NCI-H1436 (cell line): ENCODE measurements at places on chromosomes 13 and 19.

DNA sequence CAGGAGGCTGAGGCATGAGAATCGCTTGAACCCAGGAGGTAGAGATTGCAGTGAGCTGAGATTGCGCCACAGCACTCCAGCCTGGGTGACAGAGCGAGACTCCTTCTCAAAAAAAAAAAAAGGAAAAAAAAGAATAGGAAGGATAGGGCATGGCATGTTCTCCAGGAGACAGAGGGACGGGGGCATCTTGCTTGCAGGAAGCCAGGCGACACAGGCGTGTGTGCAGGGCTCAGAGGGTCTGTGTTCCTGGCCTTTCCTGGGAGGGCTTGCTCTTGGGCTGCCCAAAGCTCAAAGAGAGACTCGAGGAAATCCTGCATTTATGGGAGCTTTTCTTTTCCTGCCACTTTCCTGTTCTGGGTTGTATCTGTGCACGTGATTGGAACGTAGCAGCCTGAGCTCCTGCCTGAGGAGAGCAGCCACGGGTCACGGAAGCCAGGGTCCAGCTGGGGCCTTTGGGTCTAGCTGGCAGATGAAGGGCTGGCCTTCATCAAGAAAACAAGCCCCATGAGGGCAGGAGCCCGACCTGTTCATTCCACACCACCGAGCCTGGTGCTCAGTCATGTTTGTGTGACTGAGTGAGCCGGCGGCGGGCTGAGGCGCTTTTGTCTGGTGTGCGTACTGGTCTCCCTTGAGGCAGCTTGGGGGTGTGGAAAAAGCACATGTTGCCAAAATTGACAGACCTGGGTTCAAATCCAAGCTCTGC, 44.5 kb downstream of the CAPN12 start:
- DNase-seq = no peak

DNA sequence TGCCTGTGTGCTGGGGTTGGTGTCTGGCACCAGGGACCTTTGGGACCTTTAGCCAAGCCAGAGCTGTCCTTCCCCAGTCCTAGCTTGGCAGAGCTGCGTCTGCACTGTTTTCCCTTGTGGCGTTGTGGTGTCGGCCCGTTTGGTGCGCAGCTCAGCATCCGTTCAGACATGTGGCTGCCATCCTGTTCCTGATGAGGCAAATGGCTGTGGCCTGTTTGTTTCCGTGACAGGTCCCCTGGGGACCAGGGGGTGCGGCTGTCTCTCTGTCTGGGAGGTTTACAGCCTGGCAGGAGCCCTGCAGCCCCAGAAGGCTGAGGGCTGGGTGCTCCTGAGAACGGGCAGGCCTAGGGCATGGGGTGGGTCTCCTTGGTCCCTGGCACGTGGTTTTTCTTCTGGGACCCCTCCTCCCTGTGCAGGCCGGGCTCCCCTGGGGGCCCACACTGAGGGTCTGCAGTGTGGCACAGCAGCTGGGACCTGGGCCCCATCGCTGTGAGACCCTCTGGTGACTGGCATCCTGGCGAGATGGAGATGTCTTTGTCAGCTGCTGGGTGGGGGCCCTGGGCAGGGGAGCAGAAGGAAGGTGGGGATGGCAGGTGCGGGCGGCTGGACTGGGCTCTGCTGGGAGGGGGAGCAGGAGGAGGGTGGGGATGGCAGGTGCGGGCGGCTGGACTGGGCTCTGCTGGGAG, 4.0 kb downstream of the SPPL2B start:
- peak; percentile 82 for DNase-seq

DNA sequence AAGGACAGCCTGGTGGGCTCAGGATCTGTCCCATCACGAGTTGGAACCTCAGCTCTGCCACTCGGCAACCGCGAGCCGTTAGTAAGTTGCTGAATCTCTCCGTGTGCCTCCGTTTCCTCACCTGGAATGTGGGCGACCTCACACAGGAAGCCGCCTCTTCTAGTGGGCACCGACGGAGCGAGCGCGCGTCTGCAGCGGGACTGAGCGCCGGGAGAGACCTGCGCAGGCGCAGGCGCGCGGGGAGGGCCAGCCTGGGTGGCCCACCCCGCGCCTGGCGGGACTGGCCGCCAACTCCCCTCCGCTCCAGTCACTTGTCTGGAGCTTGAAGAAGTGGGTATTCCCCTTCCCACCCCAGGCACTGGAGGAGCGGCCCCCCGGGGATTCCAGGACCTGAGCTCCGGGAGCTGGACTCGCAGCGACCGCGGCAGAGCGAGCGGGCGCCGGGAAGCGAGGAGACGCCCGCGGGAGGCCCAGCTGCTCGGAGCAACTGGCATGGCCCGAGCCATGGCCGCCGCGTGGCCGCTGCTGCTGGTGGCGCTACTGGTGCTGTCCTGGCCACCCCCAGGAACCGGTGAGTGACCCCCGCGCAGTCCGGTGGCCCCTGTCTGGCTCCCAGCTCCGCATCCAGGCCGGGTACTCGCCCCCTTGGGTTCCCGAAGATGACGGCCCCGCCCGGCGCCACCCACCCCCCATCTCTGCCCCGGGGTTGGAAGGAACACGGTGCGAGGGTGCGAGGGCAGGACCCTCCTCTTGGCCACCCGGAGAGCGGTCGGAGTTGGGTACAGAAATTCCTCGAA, at the start of gene PVR:
Gene PVR (plus strand): TSS at position 306 of the 797 bp plus-strand sequence. CDS start 187 bp downstream, at position 493.
- peak; percentile 58 for DNase-seq

DNA sequence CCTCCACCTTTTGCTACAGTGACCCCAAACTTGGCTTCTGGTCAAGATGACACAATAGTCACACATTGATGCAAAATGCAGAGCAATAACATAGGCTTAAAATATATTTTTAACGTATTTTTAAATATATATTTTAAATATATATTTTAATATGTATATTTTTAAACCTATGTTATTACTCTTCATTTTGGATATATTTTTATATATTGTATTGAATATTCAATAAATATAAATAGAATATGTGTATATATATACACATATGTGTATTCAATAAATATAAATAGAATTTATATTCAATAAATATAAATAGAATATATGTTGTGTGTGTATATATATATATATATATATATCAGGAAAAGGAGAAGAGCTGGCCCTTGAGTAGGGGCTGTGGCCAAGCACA, 115.6 kb downstream of the POU4F1 start:
- no peak for DNase-seq

DNA sequence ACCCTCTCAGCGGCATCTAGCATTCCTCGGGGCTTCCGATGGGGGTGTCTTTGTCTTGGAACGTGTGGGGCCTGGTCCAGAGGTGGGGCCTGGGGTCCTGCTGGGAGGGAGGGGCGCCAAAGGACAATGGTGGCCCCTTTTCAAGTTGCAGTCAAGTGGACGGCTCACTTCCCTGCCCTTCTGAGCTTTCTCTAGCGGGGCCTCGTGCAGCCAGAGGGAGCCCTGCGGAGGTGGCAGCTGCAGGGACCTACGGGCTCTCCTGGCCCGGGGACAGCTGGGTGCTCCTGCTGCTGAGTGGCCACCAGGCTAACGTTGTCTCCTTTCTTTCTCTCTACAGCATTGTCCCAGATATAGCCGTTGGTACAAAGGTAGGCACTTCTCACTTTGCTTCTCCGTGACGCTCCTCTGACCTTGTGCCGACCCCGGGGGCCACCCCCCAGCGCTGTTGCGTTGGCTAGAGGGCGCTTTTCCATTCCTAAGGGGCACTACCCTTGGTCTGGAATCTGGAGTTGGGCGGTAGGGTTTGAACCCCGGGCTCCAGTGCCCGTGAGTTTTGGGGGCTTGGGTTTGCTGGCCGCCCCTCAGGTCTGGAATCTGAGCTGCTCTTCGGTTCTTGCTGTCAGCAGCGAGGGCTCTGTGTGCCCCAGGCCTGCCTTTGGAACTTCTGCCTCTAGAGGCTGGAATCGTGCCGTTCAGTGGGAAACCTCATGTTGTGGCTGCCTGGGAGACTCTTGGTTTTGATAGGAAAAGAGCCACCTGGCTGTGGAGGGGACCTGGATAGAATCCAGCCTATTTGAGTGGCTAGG, 2.0 kb downstream of the PTBP1 start:
- no peak for DNase-seq

DNA sequence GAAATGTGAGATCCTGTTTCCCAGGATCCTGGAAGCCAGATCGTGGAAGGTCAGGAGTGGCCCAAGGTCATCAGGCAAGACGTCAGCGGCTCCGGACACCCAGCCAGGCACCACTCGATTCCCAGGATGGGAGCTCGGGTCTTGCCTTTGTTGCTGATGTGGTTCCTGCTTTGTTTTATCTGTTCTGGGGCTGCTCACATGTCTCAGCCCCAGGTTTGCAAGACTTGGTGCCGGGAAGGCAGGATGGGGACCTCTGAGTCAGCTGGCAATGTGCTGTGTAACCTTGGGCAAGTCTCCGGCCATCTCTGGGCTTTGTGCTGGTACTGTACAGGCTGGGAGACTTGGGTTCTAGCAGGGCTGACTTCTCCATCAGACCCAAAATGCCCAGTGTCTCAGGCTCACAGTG, 1.4 kb upstream of the FCHO1 start:
- DNase-seq = no peak

GRCh38 chr13:45473627-45474026, 8.9 kb downstream of the COG3 start:
- DNase-seq = no peak

GRCh38 chr13:41562083-41562482, 104.7 kb downstream of the RGCC start:
- no peak for DNase-seq

DNA sequence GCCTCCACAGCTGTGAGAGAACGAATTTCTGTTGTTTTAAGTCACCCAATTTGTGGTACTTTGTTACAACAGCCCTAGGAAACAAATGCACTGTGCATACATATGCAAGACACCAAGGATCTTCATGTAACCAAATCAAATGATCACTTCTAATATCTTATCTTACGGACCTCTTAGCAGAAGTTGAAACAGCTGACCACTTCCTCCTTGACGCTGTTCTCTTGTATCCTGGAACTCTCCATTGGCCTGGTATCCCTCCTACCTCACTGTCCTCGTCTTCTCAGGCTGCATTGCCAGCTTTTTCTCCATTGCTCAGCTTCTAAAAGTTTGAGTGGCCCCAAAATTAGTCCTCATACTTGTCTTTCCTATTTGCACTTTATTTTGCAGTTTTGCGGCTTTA, 200.4 kb downstream of the DLEU7 start:
- no peak for DNase-seq

DNA sequence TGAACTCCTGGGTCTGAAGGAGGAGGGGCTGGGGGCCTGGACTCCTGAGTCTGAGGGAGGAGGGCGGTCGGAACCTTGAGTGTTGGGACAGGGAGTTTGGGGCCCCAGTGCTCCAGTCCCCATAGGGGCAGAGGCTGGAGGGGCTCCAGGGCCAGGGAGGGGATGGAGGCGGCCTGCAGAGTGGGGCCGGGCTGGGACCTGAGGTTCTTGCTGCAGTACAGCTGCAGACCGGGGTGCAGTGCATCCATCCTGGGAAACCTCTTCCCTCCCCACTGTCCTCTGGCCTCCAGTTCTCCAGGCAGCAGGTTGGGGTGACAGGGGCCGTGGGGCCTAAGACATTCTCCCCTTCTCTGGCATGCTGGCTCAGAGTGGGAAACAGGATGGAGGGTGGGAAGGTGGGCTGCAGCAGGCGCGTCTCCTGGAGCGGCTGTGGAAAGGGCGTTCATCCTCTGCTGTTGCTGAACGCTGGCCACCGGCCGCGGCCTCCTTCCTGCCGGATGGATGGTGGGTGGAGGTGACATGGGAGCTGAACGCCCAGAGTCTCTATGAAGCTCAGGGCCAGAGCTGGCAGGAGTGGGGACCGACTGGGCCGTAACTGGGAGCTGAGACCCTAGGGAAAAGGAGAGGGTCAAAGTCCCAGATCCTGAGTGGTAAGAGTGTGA, 1.6 kb downstream of the BRSK1 start:
- no peak for DNase-seq

DNA sequence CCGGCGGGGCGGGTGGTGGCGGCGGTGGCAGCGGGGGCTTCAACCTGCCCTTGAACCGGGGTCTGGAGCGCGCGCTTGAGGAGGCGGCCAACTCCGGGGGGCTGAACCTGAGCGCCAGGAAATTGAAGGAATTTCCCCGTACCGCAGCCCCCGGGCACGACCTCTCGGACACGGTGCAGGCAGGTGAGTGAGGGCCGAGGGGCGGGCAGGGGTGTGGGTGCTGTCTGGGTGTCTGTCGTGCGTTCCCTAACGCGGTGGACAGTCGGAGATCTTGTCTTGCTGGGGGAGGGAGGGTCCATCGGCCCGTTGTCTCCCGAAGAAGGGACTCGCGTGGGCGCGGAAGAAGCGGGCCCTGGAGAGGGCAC, 533 bp downstream of the LRCH1 start:
- no peak for DNase-seq

DNA sequence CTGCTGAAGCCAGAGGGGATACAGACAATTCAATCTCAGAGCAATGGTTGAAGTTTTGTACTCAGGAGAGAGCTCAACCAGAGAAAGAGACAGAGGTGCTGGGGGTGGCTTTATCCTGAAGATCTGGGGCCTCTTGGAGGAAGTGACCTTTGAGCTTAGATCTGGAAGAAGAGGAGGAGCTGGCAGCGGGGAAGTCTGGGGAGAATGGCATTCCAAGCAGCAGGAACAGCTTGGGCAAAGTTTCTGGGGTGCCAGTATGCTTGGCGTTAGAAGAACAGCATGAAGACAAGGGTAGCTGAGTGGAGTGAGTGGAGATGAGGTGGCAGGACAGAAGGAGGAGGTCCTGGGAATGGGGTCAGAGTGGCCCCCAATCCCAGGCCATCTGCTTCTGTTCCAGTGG, 11.3 kb downstream of the MAST3 start:
- DNase-seq = no peak

DNA sequence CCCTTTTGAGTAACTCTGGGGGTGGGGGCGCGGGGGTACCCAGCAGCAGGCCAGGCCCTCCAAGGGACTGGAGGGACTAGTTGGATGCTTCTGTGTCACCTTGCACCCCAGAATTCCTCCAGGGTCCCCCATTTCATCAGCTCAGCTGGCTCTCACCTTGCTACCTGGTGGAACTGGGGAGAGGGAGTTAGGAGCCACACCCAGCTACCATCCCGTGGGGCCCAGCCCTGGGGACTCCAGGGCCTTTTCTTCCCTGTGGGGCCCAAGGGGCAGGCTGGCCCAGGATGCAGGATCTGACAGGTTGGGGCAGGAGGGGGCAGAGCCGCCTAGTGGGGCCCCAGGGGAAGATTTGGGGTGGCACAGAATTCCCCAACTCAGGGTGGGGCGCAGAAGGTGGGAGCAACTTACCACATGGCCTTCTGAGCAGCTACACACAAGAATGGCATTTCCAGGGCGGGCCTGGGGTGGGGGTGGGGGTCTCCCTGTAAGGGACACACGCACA, 32.8 kb upstream of the NANOS3 start:
- DNase-seq = no peak

- no peak for DNase-seq
These were observed 1000.6 kb downstream of the OLFM4 start for GRCh38 chr13:54029226-54029625.

GRCh38 chr13:99406799-99407201, 94.5 kb upstream of the TM9SF2 start:
- no peak for DNase-seq

DNA sequence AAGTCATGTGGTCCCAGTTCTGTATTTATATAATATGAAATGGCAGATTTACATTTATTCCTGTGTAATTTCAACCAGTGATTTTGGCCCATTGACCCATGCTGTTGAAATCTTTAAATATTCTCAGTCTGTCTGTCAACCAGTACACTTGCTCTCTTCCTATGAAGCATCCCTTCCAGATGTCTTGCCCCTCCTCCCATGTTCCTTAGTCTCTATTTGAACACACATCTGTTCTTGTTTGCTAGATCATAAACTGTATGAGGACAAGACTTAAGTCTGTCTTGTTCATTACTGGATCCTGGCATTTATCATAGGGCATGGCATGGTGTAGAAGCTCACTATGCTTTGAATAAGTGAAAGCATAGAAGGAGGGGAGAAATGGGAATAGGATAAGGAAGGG, 34.9 kb downstream of the STARD13 start:
- DNase-seq = no peak

- DNase-seq = no peak
These were observed 258.4 kb downstream of the RFC3 start for GRCh38 chr13:34076319-34076718.
